Peyer's patch (tissue), 4 donors: ENCODE measurements at places on chromosomes 2 and 18.
A peak's percentile ranks its signal among the peaks of the same experiment; 100 is the strongest.

- no peak for DNase-seq
Measured at GRCh38 chr2:134174711-134175110, 79.2 kb upstream of the MGAT5 start.

- peak; percentile 78 for DNase-seq
Measured at GRCh38 chr18:48902023-48902855, 48.5 kb downstream of the SMAD7 start.

DNA sequence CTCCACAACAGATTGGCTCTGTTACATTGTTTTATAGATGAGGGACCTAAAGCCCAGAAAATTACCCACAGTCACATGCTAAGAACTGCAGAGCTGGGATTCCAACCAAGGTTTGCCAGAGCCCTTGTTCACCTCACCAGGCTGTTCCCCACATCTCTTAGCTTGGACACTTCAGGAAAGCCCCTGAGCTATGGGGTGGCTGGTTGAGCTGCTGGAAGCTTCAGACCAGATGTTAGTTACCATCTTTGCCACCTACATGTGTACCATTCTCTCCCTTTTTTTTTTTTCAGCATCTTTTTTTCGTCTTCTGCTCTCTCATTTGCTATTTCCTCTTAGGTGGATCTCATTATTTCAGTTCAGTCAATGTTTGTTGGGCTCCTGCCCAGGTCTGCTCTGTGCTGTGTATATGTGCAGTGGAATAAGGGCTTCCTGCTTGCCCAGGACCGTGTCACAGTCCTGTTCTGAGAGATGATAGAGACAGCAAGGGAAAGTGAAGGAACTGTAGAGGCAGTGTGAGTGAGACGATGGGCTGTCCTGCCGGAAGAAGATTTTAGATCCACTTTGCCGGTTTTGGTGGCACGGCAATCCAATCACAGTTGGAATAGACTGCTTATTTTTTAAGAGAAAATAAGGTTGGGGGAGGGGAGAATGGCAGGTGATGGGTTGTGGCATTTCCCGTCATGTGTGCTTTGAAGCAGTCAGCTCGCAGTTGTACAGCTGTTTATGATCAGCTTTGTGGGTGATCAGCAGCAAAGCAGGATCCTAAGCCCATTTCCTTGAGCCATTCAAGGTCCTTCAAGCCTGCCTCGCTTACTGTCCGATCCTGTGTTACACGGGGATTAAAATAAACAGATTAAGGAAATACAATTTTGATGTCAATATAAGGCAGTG, 152.6 kb downstream of the RTN4 start:
- no peak for DNase-seq

- peak; percentile 45 for DNase-seq
Measured at GRCh38 chr2:96320728-96321622, 4.1 kb upstream of the ITPRIPL1 start.

DNA sequence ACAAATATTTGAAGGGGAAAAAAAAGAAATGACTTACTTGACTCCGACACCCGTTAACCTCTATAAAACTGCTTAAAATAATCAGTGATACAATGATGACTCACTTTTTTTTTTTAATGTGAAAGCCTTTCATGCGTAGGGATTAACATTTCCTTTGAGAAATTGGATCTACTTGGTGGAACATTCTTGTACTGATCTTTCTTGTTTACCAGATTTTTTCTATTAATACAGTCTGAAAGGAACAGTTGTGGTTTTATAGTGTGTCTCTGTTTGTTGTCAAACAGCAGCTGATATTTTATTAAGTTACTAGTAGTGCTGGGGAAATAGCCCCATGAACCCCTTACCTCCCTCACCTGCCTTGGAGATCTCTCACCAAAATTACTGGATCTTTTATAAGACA, 40.2 kb upstream of the NEB start:
- DNase-seq = no peak

DNA sequence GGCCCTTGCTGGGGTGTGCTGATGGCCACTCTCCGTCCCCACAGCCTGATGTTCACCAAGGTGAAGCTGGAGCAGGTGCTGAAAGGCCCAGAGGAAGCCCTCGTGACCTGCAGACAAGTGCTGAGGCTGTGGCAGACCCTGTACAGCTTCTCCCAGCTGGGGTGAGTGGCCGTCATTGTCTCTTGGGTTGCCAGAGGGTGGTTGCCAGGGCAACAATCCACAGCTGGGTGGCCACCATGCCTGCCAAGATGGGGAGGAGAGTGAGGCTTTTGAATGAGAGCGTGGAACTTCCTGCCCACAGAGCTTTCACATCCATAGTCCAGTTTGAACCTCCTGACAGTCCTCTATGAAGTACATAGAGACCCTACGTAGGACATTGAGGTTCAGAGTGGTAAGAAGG, 108.8 kb downstream of the STPG4 start:
- DNase-seq = no peak

DNA sequence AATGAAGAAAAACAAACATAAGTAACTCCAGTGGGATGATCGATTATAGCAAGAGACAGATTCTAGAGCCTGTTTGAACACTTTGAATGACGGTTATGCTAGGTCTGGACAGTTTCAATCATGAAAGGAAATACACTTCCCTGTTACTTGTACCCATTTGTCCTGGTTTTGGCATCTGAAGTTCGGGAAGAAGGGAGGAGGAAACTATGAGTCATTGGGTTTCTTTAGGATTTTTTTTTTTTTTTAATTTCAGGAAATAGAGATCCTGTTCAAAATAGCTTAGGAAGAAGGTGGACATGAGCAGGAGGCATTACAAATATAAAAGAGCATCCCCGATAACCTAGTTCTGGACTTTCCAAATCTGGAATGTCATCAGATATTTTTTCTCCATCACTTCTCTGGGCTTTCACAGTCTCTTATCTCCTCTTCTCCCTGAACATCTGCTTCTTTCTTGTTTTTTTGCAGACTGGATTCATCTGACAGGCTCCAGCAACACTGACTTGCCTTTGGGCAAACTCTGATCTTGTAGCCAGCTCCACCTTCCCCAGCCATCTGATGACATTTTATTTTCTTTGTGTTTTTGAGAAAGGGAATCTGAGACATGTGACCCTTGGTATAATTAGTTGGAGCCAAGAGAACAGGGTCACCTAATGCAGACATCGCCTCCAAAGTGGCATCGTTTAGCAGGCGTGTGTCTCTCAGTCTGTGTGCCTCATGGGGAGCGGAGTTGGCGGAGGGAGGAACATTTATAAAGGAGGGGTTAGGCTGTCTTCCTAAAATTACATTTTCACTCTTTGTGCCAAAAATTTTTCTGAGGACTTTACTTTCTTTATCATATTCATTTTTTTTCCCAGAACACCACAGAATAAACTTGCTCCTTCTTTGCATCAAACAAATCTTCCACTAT, 195.3 kb upstream of the EPHA4 start:
- DNase-seq = no peak

GRCh38 chr2:127572841-127573240, 37.4 kb downstream of the MYO7B start:
- no peak for DNase-seq

GRCh38 chr2:178191004-178191508, 3.3 kb upstream of the OSBPL6 start:
- no peak for DNase-seq

DNA sequence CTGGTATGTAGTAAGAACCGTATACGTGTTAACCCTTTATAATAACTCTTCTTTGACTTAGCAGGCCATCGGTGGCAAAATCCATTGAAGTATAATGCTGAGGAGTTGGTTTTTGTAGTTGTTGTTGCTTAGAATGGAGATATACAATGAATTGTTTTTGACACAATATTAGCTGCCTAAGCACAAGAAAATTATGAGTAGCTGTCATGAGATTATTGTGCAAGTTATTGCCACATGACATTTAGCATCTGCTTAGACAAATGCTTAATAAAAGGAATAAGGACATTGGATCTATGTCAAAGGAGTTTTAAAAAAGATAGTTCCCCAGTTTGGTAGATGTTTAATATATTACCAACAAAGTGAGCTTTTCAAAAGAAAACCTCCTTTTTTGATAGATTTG, 59.9 kb downstream of the ABCB11 start:
- DNase-seq = no peak

DNA sequence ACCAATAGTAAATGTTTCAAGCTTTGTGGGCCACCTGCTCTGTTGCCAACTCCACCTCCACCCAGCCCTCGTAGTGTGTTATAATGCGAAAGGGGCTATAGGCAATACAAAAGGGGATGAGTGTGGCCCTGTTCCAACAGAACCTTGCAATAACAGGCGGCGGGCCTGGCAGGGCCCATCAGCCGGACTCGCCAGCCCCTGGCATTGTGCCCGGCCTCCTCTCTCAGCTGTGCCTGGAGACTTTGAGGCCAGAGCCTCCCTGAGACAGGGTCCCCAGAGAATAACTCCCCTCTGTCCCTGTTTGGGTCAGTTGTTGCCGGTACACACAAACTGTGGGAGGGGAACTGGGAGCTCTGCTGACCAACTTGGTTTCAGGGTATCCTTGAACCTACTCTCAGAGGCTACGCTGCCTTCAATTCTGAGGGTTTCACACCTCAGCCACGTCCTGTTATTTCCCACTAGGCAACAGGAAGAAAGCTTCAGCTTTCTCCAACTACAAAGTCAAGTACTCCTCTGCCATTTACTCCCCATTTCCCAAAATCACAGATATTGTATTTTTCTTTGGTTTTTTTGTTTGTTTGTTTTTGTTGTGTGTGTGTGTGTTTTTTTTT, 58.0 kb upstream of the ZNF236 start:
- DNase-seq = no peak

DNA sequence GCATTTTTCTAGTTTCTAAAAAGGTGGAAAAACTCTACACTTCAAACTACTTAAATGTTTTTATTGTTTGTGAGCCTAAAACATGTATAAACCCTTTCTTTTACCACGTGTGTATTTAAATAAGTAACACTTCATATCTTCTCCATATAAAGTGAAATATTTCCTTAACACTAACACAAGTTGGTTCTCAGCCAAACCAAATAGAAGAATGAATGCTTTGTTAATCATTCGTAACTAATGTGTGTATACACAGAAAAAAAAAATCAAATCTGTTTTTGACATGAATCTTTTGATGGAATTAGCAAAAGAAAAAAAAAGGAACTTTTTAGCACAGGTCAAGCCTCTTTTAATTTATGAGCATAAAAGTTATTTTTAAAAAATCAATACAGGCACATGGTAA, 89.3 kb downstream of the EHBP1 start:
- DNase-seq = no peak

DNA sequence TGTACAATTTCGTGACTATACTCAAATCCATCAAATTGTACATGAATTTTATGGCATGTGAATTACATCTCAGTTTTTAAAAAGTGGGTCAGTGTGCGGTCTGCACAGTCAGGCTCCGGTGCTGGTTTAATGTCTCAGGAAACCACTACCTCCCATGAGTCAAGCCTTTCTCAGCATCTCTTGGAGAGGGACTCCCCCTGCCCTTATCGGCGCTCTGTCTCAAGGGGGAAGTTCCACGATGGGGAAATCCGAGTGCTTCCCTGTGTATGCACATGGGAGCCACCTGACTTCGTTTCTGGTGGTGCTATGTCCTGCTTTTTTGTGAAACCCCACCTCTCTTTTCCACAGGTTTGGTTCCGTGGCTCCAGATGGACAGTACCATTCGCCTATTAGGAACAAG, 72.5 kb downstream of the ACOXL start:
- peak; percentile 33 for DNase-seq

DNA sequence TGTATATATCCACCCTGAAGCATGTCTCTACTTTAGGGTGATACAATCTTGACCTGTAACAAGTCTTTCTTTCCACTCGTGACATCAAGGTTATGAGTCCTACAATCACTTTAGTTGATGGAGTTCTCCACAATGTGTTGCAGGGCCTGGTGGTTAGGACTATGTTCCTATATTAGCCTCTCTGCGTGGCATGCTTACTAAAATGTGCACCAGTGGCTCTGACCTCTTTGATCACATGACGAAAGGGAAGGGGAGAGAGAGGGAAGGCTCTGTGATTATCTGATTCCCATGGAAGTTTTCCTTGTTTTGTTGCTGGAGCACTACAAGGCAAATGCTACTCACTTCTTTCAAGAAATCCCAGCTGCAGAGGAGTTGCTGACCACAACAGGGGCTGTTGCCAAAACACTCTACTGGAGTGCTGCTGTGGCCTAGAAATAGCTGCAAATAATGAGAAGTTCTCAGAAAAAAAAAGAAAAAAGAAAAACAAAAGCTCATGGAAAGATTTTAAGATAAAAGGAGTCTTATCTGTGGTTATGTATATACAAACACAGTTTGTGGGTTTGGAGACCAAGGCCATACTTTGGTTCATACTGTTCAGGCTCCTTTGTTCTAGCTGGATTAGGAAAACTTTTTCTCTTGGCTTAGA, 272.8 kb upstream of the MMADHC start:
- DNase-seq = no peak

GRCh38 chr2:16156411-16156810, 216.1 kb downstream of the MYCN start:
- no peak for DNase-seq
